ENCODE measurements at places on chromosomes 3 and 15. TPM values are rescaled to one million over a fixed set of nuclear protein-coding genes. Genes with fewer than 3 reads are reported as not detected.

GOLGA8S gene
- under 0.01 TPM for total RNA-seq

FBXL22 gene
- total RNA-seq: 1.4 TPM

IQCF5 gene
- not detected for total RNA-seq

CRYGS gene
- 0.43 TPM for total RNA-seq

GRM7 gene
- total RNA-seq: under 0.01 TPM

COL6A6 gene
- total RNA-seq: 1.2 TPM

DMXL2 gene
- total RNA-seq: 25.7 TPM

UBL7 gene
- 29.8 TPM for total RNA-seq

PLAAT1 gene
- total RNA-seq: not detected

IGF1R gene
- total RNA-seq: 39.3 TPM

SCAANT1 gene
- not detected for total RNA-seq

AADACL2 gene
- total RNA-seq: not detected

ARHGAP31 gene
- 3.8 TPM for total RNA-seq

IL12A gene
- 0.43 TPM for total RNA-seq

TAGLN3 gene
- total RNA-seq: 0.74 TPM

TRH gene
- total RNA-seq: not detected

GOLGA6L10 gene
- total RNA-seq: 0.28 TPM

RASA2 gene
- 7.4 TPM for total RNA-seq

PAK6 gene
- not detected for total RNA-seq

TTLL13 gene
- total RNA-seq: 0.14 TPM

CORO2B gene
- 5.3 TPM for total RNA-seq

MYRIP gene
- total RNA-seq: under 0.01 TPM

FEZF2 gene
- total RNA-seq: not detected

TM6SF1 gene
- total RNA-seq: 0.55 TPM

DNAH12 gene
- total RNA-seq: under 0.01 TPM

FGD5 gene
- 0.14 TPM for total RNA-seq

MITF gene
- total RNA-seq: 24.0 TPM

B3GALNT1 gene
- total RNA-seq: 10.6 TPM

A4GNT gene
- not detected for total RNA-seq

IQCF2 gene
- total RNA-seq: not detected

TCF12 gene
- total RNA-seq: 72.9 TPM

SPRED1 gene
- total RNA-seq: 30.7 TPM

FGF7 gene
- total RNA-seq: 976 TPM

NOX5 gene
- 0.09 TPM for total RNA-seq

GOLGA8Q gene
- 1.3 TPM for total RNA-seq

SCN11A gene
- total RNA-seq: under 0.01 TPM

ADPRH gene
- total RNA-seq: 1.7 TPM

ANKRD63 gene
- not detected for total RNA-seq

JAGN1 gene
- total RNA-seq: 31.2 TPM

C3orf85 gene
- total RNA-seq: not detected

MGA gene
- 28.5 TPM for total RNA-seq

LXN gene
- 263 TPM for total RNA-seq

APOD gene
- 0.43 TPM for total RNA-seq

RHCG gene
- total RNA-seq: 0.14 TPM

RHOV gene
- under 0.01 TPM for total RNA-seq

GCSAM gene
- total RNA-seq: not detected

UROC1 gene
- total RNA-seq: not detected

GOLGA8J gene
- not detected for total RNA-seq

TMCO5A gene
- total RNA-seq: not detected

MUC20 gene
- 0.74 TPM for total RNA-seq

UTS2B gene
- 0.65 TPM for total RNA-seq

PRRT3 gene
- total RNA-seq: 2.1 TPM

LMAN1L gene
- not detected for total RNA-seq
